ENCODE measurements at places on chromosomes 6 and 20. TPM values are rescaled to one million over a fixed set of nuclear protein-coding genes. Genes with fewer than 3 reads are reported as not detected.

Gene EYS
- not detected for polyA plus RNA-seq

- no peak for DNase-seq
These were observed 25.9 kb downstream of the FOXQ1 start for GRCh38 chr6:1337791-1338190.

DNA sequence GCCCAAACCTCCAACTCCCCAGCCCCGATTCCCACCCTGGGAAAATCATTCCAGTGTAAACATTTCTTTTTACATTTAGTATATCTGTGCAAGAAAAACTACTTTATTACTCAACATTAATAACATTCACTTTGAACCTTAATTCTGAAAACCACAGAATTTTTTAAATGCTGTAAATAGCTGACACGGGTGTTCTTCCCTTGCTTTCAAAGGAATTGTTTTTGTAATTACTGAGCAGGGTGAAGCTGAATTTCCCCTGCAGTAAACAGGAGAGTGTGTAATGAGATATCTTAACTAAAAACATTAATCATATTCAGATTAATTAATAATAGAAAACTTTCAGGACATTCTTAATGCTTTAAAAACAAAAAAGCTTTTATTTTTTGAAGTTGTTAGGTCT, 99.3 kb upstream of the CITED2 start:
- no peak for DNase-seq

Gene SEL1L2
- polyA plus RNA-seq, result 0.38 TPM

GRCh38 chr20:8043687-8044282, 24.2 kb upstream of the TMX4 start:
- DNase-seq, result peak; percentile 31

Gene PAX1
- polyA plus RNA-seq, result not detected

GRCh38 chr6:157656437-157656997, 166.5 kb upstream of the SNX9 start:
- DNase-seq, result no peak

GRCh38 chr6:139334806-139335446, 39.5 kb downstream of the CITED2 start:
- DNase-seq, result no peak

Gene FOXA2
- polyA plus RNA-seq, result not detected

Gene KIF16B
- polyA plus RNA-seq, result 9.8 TPM

Gene TULP4
- polyA plus RNA-seq, result 5.3 TPM

GRCh38 chr20:34201531-34201930, 39.7 kb upstream of the ASIP start:
- DNase-seq, result no peak

Gene ISM1
- 1.4 TPM for polyA plus RNA-seq

GRCh38 chr6:132063738-132064137, 112.6 kb upstream of the CCN2 start:
- DNase-seq, result no peak

DNA sequence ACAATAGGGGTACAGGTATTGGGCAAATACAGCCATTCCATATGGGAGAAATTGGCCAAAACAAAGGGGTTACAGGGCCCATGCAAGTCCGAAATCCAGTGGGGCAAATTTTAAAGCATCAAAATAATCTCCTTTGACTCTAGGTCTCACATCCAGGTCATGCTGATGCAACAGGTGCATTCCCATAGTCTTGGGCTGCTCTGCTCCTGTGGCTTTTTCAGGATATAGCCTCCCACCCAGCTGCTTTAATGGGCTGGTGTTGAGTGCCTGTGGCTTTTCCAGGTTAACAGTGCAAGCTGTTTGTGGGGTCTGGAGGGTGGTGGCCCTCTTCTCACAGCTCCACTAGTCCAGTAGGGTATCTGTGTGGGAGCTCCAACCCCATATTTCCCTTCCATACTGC, 607.1 kb downstream of the MEI4 start:
- no peak for DNase-seq

Gene COL11A2
- polyA plus RNA-seq, result 0.30 TPM

Gene RIMS1
- polyA plus RNA-seq, result 0.67 TPM

- DNase-seq, result no peak
These were observed 1.2 kb downstream of the MAS1L start for GRCh38 chr6:29486577-29486976.

DNA sequence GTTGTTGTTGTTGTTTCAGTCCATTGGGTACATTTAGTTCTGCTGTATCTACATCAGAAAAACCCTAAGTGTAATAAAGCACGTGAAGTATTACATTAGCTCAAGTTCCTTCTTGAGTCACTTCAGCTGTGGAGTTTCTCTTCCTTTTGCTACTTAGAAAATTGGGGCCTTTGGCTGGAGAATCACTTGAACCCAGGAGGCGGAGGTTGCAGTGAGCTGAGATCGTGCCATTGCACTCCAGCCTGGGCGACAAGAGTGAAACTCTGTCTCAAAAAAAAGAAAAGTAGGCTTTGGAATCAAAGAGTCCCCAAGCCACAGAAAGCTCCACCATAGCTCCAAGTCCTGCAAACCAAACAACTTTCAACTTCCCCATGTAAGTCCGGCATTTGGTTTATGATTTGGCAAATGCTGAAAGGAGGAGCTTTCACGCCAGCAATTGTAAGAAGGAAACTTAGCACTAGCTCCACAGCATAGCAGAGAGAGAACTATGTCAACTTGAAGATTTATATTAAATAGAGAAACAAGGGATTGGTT, 56.5 kb upstream of the RNF144B start:
- no peak for DNase-seq

Gene STMN3
- polyA plus RNA-seq, result 44.7 TPM

Gene DEFB127
- polyA plus RNA-seq, result not detected

Gene MYLK2
- polyA plus RNA-seq, result not detected

DNA sequence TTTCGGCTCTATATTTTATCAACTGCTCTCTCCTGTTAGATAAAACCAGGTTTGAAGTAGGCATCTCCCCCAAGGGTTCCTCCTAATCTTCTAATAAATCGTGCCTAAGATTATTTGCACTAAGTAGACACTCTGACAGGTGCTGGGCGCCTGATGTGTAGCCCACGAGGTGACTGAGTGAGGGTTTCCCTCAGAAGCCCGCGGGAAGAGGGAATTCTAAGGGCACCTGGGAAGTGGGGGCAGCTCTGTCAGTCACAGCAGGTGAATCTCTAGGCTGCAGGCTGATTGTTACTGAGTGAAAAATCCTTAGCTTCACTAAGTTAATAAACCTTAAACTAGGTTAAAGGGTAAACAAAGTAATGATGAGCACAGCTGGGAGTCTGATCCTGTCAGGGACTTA, 68.2 kb downstream of the PXDC1 start:
- DNase-seq, result no peak

Gene HLA-DQA2
- not detected for polyA plus RNA-seq

DNA sequence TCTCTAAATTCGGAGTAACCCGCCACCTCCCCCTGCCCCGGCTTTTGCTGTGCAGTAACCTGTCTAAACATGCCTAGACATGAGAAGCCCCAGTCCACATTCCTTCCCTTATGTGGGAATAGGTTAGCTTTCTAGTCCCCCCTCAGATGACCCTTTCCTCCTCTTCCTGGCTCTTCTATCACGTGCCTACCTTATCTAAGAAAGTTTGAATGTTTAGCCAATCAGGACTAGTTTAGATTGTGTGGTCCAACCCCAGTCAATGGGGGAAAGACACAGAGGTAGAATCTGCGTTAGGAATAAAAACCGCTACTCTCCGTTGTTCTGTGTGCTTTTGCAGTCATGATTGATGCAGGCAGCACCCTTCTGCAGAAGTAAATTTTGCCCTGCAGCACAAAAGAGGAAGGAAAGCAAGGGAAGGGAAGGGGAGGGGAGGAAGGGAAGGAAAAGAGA, 69.0 kb upstream of the CD93 start:
- DNase-seq, result no peak
